ENCODE measurements at places on chromosomes 4 and X. TPM values are rescaled to one million over a fixed set of nuclear protein-coding genes. Genes with fewer than 3 reads are reported as not detected.

Gene SNX25
- 5.8 TPM for total RNA-seq

Gene CSAG1
- not detected for total RNA-seq

Gene CNKSR2
- total RNA-seq, result 0.96 TPM

Gene UGT2B17
- total RNA-seq, result not detected

Gene FMR1NB
- total RNA-seq, result not detected

GRCh38 chr4:8019396-8020365 is 80.0 kb upstream of the AFAP1 start:
- peak; percentile 47 for DNase-seq

DNA sequence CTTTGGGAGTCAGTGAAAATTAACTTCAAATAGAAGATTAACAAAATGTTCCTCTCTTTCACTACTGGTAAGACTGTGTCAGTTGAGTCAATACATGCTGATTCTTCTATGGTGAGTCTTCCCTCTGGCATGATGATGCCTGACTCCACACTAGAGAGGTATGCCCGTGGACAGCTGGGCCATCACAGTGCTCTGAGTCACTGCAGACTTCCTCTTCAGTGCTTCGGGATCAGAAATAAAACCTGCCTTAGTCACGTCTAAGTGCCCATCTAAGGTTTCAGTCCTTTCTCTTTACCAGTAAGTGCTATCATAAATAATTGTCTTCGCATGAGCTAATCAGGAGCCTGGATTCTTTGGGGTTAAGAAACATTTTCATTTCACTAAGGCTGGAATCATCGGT is 1.6 kb upstream of the ASB5 start:
- DNase-seq, result peak; percentile 59

DNA sequence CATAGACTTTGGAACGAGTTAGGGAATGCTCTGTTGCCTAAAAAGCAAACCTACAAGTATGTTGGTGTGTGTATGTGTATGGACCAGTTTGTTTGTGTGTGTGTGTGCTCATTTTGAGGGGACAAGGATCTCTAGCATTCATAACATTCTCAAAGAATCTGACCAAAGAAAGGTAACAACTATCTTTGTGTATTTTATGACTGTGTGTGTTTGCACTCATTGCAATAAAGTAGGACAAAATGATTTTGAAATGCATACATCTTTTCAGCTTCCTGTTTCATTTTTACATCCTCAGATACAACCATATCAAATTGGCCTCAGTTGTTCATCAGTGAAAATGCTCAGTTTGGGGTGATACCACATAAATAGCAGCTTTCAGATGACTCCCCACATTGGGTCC is 8.3 kb upstream of the XK start:
- DNase-seq, result no peak

DNA sequence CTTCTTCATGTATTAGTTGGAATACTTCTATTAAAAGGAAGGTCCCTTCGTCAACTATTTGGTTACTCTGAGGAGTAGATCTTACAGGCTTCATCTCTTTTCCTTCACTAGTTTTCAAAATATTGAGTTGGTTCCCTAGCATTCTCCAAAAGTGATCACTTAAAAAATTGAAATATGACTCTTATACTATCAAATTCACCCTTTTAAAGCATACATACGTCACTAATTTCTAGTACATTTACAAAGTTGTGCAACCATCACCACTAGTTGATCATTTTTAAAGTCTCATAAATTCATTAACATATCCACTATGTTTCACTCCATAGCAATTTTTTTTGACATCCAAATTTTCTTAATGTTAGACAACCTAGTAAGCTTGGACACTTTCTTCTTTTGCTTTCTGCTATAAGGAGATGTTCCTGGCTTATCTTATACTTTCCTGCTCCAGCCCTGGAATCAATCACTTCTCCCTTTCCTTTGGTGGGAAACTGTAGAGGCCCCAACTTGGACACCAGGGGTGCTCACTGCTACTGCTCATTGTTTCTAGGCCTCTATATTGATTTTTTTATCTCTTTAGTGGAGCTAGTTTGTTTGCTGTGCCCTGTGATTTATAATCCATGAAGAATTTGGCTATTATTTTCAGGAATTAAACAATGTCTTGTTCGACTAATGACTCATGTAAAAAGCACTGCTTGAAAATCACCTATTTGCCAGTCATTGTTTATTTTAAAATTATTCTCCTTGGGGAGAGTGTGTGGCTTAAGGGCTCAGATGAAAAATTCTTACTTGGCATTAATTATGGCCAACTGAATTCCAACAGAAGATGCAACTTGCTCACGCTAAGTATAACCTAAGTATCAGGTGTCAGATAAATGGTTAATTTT is 4.0 kb upstream of the ZFX start:
- peak; percentile 37 for DNase-seq

- DNase-seq, result no peak
Observed at GRCh38 chrX:148728901-148729300, 228.5 kb downstream of the AFF2 start.

- no peak for DNase-seq
Observed at GRCh38 chr4:62627671-62628070, 1427.5 kb downstream of the ADGRL3 start.

GRCh38 chr4:3719836-3720235 is 46.3 kb upstream of the ADRA2C start:
- DNase-seq, result no peak

Measured in A673 (cell line).